ENCODE measurements at places on chromosomes 2 and 18.

- no peak for DNase-seq
Measured at GRCh38 chr2:9001229-9001628, 2.3 kb downstream of the MBOAT2 start.

- no peak for DNase-seq
Measured at GRCh38 chr2:171318463-171318934, 115.3 kb downstream of the METTL8 start.

GRCh38 chr2:99139003-99139402 lies 2.5 kb upstream of the C2orf15 start:
- no peak for DNase-seq

GRCh38 chr2:46358713-46359112 lies 61.5 kb downstream of the EPAS1 start:
- no peak for DNase-seq

DNA sequence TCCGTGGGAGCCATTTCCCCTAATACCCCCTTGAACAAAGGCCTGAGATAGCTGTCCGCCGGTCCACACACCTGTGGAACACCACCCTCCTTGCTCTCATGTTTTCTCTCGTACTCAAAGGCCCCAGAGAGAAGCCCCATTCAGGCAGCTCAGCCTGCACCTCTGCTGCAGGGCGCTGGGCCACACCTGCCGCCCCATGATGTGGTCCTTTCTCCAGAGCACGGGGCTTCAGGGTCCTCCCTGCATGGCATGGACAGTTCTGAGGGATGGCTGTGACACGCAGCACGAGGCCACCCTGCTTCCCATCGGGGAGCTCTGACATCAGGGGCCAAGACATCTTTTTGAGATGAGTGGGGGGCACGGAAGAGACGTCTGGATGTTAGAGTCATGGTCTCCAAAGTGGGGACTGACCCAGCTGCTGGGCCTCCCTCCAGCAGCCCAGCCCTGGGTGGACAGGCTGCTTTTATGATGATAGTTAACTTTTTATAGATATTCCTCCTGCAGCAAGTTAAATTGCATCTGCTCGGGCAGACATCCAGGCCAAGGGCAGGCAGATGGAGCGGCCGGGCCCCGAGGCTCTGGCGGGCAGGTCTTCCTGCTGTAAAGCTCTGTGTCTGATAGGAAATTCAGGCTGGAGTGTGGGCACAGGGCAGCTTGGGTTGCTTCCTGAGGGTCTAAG lies 56.7 kb downstream of the SDC1 start:
- no peak for DNase-seq

GRCh38 chr18:25423760-25424159 lies 71.8 kb upstream of the ZNF521 start:
- DNase-seq: no peak

- DNase-seq: no peak
Measured at GRCh38 chr2:133146893-133147292, 421.4 kb downstream of the NCKAP5 start.

DNA sequence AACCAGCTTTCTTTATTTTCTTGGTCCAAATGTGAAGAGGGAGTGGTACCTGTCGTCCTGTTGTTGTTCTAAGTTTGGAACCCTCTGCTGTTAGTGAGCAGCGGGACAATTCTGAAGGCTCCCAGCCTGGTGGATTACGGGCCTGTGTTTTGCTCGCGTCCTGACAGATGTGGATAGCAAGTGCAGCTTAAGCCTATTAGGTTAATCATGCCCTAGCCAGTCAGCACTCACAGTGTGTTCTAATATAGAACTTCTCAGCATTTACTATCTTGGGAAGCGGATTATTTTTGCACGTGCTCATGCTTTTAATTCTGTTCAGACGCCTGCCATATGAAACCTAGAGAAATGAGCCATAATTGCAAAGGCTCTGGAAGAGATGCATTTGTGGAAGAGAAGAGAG lies at the start of gene PCARE:
TSS of gene PCARE (minus strand) at position 113 of the 400 bp plus-strand sequence. CDS start 262 bp downstream, outside the sequence.
- no peak for DNase-seq

DNA sequence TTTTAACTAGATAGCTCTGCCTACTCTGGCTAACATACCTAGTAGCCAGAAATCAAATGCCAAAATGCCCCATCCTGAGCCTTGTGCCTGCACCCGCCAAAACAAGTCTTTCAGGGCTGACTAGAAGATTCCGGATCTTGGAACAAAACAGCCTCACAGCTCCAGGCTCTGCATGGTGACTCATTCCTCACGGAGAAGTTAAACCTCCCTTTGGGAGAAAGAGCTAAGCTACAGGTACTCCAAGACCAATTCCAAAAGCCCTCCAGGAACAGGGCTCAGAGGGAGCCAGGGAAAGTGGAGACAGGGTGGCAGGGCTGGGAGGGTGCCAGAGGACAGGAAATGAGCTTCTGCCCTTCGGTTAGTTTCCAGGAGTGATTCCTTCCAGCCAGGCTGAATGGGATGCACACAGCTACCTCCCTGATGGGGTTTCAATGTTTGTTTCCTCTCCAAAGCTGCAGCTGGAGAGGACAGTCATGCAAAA lies 295.6 kb downstream of the TNS1 start:
- DNase-seq: no peak

- DNase-seq: no peak
Measured at GRCh38 chr2:151549191-151549590, 139.5 kb downstream of the RIF1 start.

DNA sequence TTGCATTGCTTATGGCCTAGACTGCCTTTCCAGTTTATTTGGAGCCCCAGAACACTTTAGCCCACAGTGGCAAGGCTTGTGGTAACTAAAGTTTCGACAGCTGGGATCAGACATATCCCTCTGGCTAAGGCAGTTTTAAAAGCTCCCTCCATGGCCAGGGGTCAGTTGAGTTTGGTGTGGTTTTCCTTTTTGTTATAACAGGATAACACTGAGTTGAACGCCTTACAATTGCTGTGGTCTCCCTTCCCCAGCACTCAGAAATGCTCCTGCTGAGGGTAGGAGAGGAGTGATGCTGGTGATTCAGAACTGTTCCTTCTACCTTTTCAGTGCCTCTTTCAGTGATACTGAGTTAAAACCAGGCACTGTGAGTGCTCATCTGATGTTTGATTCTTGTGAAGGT lies 182.6 kb downstream of the GULP1 start:
- no peak for DNase-seq

GRCh38 chr2:10520154-10520553 lies 72.0 kb upstream of the ODC1 start:
- no peak for DNase-seq

- no peak for DNase-seq
Measured at GRCh38 chr2:172279214-172279613, 148.2 kb upstream of the ITGA6 start.
